Activated T-cell treated with anti-CD3 and anti-CD28 coated beads, Interleukin-2, amount 50 U/mL, for 24 hours (primary cell): ENCODE measurements at places on chromosomes 16 and 17.
A peak's percentile ranks its signal among the peaks of the same experiment; 100 is the strongest.

GRCh38 chr17:64707050-64707591 lies 45.0 kb upstream of the SMURF2 start:
- no peak for DNase-seq

- DNase-seq: no peak
These were observed 13.5 kb upstream of the ERCC4 start for GRCh38 chr16:13906168-13907089.

GRCh38 chr16:23945243-23945642 lies 109.5 kb downstream of the PRKCB start:
- DNase-seq: no peak

- no peak for DNase-seq
These were observed 128.8 kb upstream of the FOXF1 start for GRCh38 chr16:86381491-86381890.

GRCh38 chr16:9016824-9017223 lies 53.1 kb upstream of the USP7 start:
- DNase-seq: no peak

GRCh38 chr16:56999409-57000270 lies 10.3 kb downstream of the NLRC5 start:
- DNase-seq: peak; percentile 71

DNA sequence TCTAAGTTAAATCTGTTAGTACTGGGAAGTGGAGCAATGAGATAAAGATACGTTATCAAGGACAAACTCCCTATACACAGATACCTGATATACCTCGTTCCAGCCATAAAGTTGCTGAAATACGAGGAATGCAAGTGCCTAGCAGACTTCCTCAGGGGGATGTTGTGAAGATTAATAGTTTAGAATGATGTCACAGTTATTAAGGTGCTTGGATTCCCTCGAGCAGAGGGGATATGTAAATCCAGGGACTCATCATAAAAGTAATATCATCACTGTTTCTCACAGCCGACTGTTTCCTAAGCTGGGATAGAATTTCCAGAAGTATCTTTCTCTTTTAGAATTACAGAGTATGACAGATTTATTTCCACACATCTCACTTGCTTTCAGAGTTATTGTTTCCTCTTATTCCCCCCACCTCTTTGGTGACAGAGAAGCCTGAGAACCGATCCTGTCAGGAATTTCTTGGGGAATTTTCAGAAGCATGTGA lies 28.4 kb upstream of the ZFHX3 start:
- DNase-seq: no peak

DNA sequence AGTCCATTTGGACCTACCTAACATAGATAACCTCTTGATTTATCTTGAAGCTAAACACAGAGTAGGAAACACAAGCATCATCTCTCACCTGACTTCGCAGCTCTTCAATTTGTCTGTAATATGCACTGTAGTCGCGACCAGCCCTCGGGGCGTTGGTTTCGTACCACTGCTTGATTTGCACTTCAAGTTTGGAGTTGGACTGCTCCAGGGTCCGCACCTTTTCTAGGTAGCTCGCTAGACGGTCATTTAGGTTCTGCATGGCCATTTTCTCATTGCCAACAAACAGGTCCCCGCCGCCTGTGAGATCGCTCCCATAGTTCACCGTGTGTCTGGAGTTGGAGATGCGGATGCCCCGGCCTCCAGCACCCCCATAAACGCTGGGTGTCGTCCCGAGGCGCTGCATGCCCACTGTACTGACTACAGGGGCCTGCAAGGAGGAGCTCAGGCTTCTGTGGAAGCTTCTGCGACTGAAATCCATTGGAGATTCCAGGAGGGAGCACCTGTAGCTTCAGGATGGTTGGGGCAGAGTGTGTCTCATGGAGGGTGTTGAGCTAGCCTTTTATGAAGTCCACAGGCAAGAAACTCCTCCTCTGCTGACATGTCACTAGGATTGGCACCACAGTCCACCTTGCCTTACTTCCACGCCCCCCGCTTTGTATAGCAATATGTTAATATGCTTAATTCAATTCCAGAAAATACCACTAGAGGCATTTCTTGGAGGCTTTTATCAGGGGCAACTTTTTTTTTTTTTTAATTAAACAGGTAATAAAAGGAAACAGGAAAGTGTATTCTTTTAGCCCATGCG lies at the start of gene KRT20:
Gene KRT20, minus strand, starts transcription at position 535 of the 805 bp plus-strand sequence. Its CDS starts 57 bp downstream, at position 478.
- no peak for DNase-seq

GRCh38 chr16:11233727-11234376 lies 22.2 kb downstream of the SOCS1 start:
- peak; percentile 83 for DNase-seq

DNA sequence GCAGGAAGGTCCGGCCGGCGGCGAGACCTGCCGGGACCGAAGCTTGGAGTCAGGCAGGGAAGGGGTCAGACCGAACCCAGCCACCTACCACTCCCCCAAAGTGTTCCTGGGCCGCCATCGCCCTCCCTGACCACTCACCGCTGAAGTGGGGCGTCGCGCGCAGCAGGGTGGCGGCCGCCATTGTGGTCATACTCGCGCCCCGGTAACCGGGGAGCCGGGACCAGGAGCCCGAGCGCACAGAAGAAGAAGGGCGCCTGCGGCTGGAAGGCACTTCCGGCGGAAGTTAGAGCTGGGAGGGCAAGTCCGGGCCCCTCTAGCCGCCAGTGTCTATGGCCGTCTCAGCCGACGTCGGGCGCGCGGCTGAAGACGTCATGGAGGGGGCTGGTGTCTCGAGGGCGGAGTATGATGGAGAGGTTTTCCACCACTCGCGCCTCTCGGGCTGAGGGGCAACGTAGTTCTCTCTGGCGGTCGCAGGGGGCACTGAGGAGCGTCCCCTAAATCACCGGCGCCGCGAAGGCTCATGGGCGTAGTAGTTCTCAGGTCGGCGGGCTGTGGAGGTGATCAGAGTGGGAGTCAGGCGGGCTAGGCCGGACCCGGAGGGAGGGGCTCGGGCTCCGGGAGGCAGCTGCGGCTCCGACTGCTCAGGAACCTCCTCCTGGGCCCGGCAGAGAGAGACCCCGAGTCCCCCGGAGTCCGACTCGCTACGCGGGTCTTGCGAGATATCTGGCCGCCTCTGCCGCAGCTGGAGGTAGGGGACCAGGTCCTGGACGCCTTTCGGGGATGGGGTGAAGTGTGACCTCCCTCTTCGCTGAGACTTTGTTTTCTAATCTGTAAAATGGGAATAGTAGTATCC lies at the start of gene TUFM:
Gene TUFM, minus strand, starts transcription at position 269 of the 853 bp plus-strand sequence. Its CDS starts 79 bp downstream, at position 190.
- peak; percentile 97 for DNase-seq

DNA sequence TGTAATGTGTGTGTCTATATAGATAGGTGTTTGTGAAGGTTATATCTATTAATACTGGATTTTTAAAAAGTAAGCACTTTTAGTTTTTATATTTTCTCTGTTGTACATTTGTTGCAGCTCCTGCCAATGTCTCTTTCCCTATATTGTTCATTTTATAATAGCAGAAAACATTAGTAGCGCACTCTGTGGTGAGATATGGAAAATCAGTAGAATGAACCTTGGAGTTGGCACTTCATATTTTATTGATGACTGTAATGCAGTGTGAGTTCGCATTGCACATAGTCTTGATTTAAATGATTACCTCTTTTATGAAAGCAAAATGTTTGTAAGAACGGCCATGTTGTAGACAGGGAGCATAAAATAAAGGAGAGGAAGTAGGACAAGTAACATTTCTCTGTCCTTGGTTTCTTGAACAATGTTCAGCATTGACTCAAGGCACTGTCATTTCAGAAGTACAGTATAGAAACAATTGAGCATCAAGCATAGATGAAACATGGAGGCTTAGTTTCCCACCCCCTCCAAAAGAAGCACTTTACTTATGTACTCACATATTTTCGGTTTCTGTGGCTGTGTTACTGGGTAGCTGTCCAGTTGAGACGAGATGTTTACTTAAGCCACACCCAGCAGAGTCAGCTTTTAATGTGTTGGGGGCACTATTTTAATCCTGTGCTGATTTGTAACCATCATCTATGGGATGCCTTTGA lies 74.0 kb downstream of the TANC2 start:
- no peak for DNase-seq

DNA sequence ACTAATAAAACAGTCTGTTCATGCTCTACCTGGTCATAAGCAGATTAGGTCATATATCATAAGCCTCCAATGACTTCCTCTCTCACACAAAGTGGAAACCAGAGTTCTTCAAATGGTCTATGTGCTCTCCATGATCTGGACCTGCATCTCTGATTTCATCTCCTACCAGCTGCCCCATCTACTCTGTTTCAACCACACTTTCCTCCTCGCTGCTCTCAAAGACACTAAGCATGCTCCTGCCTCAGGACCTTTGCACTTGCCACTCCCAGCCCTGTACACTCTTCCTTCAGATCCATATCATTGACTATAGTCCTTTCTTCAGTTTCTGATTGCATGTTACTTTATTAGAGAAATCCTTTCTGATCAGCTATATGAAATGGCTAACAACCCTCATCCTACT lies 196.8 kb downstream of the PHKB start:
- no peak for DNase-seq

DNA sequence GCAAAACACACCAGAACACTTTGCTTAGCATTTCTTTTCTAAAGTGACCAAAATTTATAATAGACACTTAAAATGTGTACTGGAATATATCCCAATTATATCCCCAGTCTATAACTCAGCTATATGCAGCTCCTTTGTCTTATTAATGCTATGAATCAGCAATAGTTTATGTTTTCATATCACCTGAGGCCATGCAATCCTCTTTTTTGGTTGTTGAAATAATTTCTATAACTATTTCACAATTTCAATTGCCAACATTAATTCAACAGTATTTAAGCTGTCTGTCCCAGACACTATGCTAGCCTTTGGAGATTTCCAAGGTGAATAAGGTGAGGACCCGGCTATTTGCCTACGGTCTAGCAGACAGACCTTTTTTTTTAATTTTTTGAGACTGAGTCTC lies 17.2 kb upstream of the BMERB1 start:
- no peak for DNase-seq

DNA sequence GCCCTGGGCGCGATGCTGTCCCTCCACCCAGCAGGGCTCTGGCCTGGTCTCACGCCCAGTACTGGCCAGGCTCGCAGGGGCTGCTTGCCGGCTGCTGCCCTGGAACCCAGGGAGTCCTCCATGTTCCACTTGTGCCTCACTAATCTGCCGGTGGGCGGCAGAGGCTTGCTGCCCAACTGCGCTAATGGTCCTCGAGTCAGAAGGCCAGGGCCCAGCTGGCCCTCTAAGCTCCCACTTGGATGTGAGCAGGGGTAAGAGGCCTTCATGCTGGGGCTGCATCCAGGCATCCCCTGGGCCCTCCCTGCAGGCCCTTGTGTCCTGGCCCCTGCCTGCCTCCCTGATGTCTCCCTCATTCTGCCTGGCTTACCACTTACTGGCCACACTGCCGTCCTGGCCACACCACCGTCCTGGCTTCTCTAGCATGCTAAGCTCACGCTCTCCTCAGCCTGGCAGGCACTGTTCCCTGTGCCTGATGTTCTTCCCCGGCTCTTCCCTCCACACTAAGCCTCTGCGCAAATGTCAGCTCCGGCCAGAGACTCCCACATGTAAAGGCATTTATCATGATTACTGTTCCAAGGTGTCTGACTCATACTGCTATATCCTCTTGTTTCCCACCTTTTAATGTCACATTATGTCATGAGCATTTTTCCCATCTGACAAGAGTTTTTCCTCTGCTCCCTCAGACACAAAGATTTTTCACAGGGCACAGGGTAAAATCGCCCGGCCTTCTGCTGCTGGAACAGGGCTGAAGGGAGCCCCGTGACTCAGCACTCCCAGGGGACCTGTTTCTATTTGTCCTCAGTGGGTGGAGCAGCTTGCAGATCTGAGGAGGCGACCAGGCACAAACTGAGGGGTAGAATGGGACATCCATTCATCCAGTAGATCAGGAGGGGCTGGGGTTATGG lies 15.9 kb downstream of the B9D1 start:
- DNase-seq: peak; percentile 25

GRCh38 chr16:58459344-58460218 lies 40.4 kb upstream of the NDRG4 start:
- DNase-seq: peak; percentile 52

DNA sequence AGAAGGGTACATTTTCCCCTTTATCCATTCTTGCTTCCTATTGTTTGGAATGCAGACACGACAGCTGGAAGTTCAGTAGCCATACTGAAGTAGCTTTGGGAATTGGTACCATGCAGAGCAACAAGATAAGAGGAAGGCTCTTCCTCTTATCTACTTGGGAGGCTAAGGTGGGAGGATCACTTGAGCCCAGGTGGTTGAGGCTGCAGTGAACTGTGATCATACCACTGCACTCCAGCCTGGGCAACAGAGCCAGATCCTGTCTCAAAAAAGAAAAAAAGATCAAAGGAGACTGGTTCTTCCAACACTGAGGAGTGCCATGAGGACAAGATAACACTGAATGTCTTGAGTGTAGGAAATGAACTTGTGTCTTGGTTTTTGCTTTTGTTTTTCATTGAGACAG lies 16.0 kb upstream of the RANGRF start:
- no peak for DNase-seq

GRCh38 chr17:54860617-54861470 lies 39.8 kb upstream of the TOM1L1 start:
- no peak for DNase-seq

GRCh38 chr16:356741-357140 lies 4.2 kb upstream of the AXIN1 start:
- no peak for DNase-seq

GRCh38 chr17:70049801-70050591 lies 25.0 kb upstream of the KCNJ16 start:
- no peak for DNase-seq

- no peak for DNase-seq
These were observed 12.4 kb downstream of the NAT9 start for GRCh38 chr17:74763565-74764387.

DNA sequence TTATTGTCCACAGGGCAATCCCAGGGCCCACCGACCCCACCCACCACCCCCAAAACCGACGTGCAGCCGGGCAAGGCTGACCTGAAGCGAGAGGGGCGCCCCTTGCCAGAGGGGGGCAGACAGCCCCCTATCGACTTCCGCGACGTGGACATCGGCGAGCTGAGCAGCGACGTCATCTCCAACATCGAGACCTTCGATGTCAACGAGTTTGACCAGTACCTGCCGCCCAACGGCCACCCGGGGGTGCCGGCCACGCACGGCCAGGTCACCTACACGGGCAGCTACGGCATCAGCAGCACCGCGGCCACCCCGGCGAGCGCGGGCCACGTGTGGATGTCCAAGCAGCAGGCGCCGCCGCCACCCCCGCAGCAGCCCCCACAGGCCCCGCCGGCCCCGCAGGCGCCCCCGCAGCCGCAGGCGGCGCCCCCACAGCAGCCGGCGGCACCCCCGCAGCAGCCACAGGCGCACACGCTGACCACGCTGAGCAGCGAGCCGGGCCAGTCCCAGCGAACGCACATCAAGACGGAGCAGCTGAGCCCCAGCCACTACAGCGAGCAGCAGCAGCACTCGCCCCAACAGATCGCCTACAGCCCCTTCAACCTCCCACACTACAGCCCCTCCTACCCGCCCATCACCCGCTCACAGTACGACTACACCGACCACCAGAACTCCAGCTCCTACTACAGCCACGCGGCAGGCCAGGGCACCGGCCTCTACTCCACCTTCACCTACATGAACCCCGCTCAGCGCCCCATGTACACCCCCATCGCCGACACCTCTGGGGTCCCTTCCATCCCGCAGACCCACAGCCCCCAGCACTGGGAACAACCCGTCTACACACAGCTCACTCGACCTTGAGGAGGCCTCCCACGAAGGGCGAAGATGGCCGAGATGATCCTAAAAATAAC lies 3.0 kb downstream of the SOX9 start:
- no peak for DNase-seq

GRCh38 chr17:72501404-72502370 lies 380.9 kb downstream of the SOX9 start:
- no peak for DNase-seq
